ENCODE measurements at places on chromosomes 13 and 19.

GRCh38 chr19:19468424-19469050 lies 46.8 kb downstream of the TSSK6 start:
- DNase-seq, result no peak

DNA sequence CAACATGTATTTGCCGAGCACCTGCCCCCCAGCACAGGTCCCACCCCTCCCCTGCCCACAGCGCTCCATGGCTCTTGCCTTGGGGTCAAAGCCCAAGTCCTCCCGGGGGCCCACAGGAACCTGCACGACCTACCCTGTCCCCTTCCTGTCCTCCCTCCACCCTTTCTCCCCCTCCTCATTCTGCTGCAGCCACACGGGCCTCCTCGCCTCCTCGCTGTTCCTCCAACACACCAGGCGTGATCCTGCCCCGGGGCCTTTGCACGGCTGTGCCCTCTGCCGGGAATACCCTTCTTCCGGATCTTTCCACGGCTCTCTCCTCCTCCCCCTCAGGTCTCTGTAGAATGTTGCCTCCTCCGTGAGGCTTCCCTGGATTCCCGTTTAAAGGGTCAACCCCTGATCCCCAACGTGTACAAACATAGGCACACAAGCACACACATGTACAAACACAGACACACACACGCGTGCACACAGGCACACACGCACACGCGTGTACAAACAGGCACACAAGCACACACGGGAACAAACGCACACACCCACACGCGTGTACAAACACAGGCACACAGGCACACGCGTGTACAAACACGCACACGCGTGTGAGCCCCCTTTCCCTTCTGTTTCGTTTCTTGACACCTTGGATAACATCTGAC lies 2.8 kb downstream of the MADCAM1 start:
- no peak for DNase-seq

DNA sequence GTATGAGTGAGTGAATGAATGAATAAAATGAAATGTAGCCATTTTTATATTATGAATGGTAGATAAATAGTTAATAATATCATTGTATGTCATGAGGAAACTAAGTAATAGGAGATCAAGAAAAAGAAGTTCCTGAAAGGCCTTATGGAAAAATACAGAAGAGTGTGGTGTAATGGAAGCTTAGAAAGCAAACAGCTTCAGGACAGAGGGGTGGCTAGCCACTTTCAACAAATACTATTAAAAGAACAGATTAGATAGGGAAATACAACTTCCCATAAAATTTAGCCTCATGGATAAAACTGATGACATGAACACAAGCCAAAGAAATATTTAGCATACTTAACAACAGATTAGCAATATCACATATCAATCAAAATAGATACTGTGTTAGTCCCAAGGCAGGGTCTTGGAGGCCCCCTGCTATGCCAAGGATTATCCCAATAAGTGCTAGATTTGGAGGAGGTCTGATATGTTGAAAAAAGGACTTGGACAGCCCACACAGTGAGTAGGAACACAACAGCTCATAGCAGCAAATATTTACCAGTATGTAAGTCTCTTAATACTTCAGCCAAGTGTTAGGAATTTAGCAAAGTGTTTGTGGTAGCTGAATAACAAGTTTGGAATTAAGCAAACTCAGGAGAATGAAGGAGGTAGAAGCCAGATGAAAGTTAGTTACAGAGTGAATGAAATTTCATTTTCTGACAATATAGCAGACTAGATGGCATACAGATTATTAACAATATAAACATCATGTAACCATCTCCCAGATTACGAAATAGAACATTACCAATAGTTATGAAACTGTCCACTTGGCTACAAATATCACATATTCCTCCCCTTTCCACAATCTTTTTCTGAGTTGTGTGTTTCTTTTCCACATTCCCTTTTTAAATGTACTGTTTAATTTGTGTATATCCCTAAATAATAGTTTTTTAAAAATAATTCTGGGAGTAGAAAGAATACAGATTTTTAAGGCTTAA lies 1632.0 kb downstream of the PCDH9 start:
- no peak for DNase-seq

GRCh38 chr13:43441899-43442499 lies 344.8 kb downstream of the ENOX1 start:
- DNase-seq, result no peak

GRCh38 chr13:42401376-42401775 lies 129.4 kb downstream of the AKAP11 start:
- DNase-seq, result no peak

- DNase-seq, result no peak
Observed at GRCh38 chr13:101554420-101555125, 102.1 kb downstream of the ITGBL1 start.

Data from cortex of kidney (tissue), 1 donor.